Caudate nucleus (tissue), 63 donors: ENCODE measurements at places on chromosomes 6 and 20.

- no peak for DNase-seq
Measured at GRCh38 chr6:11397622-11398450, 139.7 kb upstream of the TMEM170B start.

GRCh38 chr20:22890594-22891300, 144.4 kb upstream of the SSTR4 start:
- no peak for DNase-seq

DNA sequence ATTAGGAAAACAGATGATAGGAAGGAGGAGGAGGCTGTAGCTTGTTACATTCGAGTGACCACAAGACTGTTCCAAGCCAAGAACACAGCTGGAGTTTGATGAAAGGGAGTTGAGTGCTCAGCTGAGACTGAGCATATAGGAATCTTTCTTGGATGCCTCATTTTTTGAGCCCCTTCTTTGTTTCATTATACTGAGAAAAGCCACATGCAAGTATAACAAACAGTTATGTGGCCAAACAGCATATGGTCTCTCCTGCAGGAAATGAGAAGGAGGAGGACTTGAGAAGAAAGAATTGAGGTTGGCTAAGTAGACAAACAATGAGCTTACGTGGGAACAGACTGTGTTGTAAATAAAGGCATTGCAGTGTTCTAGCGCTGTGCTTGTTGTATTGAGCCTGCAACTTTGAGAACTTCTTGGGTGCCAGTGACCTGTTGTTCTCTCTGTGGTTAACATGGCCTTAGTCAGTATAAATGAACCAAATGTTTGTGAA, 78.3 kb downstream of the AKAP7 start:
- DNase-seq: no peak

DNA sequence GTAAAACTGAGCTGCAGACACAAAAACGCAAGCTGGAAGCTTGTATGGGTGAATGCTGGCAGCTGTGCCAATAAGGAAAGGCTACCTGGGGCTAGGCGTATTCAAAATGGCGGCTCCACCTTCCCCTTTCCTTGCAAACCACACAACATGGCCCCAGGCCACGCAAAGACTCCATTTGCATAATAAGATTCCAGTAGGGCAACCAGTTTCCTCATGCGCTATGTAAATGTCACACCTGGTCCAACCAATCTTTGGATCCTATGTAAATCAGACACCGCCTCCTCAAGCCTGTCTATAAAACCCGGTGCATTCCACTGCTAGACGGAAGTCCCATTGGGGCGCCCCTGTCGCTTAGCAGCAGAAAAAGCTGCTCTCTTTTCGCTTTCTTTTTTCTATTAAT, 505.9 kb upstream of the BTBD3 start:
- DNase-seq: no peak
